ENCODE measurements at places on chromosomes 12 and 14.
A peak's percentile ranks its signal among the peaks of the same experiment; 100 is the strongest.

GRCh38 chr12:22459838-22460490, 84.4 kb downstream of the C2CD5 start:
- no peak for DNase-seq

DNA sequence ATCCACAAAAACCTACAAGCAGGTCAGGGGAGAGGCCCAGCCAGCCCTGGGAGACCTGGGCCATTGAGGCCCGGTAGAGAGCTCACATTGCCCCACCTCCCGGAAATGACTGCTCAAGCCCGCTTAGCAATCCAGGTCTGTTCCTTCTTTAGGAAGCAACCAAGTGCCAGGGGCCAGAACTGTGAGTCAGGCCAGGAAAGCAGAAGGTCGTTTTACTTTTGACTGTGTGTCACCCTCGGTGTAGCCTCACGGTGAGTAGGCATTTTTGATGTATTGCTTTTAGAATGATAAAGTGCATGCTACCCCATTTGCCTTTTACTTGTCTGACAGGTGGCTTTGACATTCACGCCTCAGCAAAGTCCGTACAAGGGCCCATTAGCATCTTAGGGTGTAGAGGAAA, 25.4 kb upstream of the PWP1 start:
- DNase-seq, result no peak

- DNase-seq, result no peak
Measured at GRCh38 chr12:109291521-109292341, 17.4 kb downstream of the FOXN4 start.

DNA sequence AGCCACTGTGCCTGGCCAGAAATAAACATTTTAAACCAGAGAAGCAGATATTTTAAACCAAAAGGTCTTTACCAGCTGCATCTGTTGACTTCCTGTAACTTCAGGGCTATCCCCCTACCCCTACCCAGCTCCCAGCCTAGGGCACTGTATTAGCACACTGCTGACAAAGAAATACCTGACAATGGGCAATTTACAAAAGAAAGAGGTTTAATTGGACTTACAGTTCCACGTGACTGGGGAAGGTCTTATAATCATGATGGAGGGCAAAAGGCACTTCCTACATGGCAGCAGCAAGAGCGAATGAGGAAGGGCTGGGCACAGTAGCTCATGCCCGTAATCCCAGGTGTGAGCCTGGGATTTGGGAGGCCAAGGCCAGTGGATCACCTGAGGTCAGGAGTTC, 26.0 kb downstream of the GEMIN2 start:
- no peak for DNase-seq

GRCh38 chr14:73712540-73713180, 1.5 kb downstream of the PNMA1 start:
- peak; percentile 68 for DNase-seq

- DNase-seq, result peak; percentile 20
Measured at GRCh38 chr12:55694188-55694515, 13.6 kb downstream of the ITGA7 start.

DNA sequence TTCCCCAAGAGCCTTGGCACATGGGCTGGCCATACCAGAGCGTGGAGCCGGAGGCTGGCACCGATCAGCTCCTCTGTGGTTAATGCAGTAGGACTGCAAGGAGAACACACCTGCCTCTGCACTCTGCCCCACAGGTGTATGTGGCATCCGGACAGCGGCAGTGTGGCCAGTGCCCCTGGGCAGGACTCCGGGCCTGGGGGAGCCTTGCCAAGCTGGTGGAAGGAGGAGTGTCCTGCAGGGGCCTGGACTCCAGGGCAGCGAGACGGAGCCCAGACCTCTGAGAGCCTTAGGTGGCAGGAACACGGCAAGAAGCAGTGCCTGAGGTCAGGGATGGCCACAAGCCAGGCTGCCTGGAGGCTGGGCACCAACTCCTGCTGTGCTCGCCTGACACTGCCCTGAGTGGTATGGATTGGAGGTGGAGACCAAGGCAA, 5.3 kb upstream of the BEGAIN start:
- peak; percentile 19 for DNase-seq

DNA sequence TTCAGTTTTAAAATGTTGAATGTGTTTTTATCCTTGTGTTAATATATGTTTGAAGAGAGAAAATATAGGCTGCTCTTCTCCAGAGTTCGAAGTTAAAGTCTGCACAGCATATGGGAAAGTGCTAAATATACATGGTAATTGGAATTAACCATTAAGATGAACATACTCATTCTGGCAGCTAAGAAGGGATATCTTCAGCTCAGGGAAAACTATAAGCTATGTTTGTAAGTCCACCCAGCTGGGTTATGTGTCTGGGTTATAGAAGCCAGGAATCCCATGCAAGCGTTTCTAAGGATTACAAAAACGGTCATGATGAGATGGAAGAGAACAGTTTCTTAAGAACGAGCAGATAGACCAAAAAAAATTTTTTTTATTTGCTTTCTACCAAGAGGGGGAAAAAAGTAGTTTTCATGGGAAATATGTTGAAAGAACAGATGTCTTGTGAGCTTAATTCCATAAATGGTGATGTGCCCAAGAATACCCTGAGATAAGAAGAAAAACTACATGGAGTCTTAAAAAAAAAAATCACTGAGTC, 198.9 kb downstream of the FBXL14 start:
- no peak for DNase-seq

GRCh38 chr14:68979722-68980451, 785 bp upstream of the ACTN1 start:
- peak; percentile 34 for DNase-seq

DNA sequence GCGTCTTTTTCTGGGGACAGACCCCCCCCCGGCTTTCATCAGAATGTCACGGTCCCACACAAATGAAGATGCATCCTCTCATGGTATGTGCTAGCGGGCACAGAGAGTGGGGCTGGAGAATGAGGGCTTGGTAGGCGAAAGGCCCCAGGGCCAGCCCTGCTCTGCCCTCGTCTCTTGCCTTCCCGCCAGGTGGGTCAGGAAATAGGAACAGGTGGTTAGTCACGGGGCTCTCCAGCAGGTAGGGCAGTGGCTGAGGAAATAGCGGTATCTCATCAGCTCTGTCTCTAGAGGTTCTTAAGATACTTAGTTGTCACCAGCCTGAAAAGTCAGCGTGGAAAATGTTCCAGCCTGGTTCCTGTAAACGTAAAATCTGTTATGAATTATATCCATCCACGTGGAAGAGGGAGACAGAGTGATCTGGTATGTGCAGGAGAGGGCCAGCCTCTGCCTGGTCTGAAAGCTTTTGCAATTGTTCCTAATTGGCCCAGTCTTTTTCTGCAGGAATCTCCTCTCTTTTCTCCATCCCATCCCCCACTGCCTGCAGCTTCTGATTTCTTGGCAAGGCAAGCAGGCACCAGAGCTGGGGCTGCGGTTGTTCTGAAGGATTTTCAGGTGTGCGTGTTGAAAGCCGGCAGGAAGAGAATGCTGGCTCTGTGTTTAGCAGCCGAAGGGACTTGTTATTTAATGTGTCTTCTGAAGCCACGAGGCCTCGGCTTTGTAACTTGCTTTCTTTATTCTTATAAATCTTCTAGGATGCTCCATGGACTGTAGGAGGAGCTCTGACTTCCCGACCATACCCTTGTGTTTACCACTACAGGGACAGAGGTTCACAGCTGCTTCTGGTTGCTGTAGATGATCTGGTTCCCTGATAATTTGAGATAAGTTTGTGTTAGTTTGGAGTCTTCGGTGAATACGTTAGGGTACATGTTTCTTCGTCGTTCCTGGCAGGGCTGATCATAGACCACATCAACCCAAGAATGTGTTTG, 131.1 kb downstream of the CACNA1C start:
- DNase-seq, result no peak

Data from activated CD4-positive, CD25-positive, alpha-beta regulatory T cell treated with anti-CD3 and anti-CD28 coated beads, Interleukin-2, amount 50 U/mL, for 72 hours (primary cell).